ENCODE measurements at places on chromosomes 12 and 14.

DNA sequence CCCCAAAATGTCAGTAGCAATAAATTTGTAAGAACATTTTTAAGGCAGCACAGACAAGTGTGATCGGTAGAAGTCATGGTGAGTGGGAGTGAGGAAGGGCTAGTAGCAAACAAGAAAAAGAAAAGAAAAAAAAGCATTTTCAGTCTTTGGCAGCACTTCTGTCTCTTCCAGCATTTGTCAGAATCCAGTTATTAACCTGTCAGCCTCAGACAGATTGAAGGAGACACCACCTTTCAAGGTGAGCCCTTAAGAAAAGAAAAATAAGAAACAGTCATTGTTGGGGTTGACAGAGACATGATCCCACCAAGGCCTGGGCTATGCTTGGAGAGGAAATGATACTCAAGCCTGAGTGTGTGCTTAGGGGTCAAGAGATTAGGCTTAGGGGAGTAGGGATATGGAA is 947.4 kb downstream of the NRXN3 start:
- no peak for DNase-seq

DNA sequence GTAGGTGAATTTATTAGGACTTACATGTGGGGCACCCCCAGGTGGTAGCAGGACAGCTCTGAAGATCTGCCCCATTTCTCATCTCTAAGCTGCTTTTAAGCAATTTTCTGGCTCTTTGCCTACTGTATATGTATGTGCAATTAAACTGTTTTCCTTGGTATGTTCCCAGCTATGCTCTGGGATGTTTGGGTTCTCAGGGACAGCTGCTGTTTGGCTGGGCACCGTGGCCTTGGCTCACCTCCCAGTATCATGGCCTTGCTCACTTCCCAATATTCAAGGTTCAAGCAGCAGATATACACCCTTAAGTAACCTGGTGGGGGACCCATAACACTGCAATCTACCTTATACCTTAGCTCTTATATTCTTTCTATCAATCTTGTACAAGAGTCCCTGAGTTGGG is 53.7 kb upstream of the KITLG start:
- DNase-seq, result no peak

DNA sequence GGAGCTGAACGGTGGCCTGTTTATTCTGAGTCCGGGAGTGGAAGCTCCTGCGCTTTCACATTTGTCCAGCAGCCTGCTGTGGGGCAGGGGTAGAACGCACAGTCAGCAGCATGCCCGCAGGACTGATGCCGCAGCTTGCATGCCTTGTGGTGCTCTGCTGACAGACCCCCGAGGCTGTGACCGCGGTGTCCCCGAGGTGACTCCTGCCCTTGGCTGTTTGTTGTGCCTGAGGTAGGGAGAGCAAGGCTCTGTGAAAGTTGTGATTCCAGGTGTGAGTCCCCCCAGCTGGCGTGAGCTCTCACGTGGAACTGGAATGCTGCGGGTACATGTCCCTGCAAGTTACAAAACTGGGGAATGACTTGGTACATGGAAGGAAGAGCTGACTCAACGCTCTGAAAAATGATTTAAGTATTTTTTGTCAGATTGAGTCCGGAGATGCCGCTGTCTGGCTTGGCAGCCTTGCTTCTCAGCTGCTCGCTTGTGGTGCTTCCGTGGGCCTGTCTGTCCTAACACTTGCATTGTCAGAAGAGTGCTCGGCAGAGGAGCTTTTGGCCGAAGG is 18.1 kb downstream of the MLXIP start:
- DNase-seq, result no peak

DNA sequence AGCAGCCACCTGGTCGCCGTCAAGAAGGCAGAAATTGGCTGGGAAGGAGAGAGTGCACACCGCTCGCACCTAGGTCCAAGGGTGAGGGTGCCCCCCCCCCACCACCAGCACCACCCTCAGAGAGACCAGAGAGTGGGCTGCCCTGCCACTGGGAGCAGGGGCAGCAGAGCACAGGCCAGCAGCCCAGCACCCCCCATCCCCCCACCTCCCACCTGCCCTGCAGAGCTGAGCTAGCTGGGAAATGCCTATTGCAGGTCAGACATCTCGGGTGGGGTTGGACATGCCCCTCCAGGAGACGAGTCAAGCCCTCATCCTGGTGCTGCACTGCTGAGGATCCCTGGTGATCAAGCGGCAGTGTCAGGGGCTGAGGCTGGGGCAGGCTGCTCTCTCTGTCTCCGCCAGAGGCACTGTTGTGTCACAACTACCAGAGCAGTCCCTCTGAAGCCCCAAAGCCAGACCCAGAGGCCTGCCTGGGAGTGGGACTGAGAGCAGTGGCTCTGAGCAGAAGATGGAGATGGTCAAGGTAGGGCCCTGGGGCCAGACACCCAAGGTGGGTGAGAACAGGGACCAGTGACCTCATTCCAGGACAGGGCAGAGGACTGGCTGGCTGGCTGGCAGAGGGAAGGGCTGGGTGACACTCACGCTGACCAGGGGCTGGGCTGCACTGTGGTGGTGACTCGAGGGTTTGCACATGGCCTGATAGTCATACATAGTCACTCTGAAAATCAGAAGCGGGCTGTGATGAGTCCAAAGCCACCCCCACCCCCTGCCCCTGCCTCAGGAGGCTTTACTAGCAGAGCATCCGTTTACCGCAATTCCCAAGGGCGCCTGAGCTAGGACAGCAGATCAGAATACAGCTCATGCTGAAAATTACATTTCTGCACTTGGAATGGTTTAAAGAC is 19.7 kb upstream of the LRTM2 start:
- DNase-seq, result peak; percentile 89

- no peak for DNase-seq
These were observed 61.7 kb upstream of the RFLNA start for GRCh38 chr12:124233041-124233796.

- DNase-seq, result no peak
These were observed 814 bp downstream of the RAB2B start for GRCh38 chr14:21475767-21476522.

DNA sequence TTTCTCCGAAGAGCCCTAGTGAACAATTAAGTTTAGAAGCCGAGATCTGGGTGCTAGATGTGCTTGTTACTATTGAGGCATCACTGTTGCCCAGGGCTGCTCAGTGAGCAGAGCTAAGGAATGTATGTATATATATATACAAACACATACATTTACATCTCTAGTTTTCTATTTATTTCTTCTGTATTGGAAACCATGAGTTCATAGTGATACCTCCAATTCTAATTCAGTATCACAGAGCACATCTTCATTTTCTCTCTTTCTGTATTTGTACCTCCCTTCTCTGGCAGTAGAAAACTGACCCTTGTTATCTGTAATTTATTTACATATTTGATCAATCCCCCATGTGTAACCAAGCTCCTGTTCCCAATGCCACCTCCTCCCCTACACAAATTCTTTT is 40.7 kb upstream of the FUT8 start:
- DNase-seq, result no peak

- DNase-seq, result no peak
These were observed 18.0 kb upstream of the YARS2 start for GRCh38 chr12:32773691-32774090.

DNA sequence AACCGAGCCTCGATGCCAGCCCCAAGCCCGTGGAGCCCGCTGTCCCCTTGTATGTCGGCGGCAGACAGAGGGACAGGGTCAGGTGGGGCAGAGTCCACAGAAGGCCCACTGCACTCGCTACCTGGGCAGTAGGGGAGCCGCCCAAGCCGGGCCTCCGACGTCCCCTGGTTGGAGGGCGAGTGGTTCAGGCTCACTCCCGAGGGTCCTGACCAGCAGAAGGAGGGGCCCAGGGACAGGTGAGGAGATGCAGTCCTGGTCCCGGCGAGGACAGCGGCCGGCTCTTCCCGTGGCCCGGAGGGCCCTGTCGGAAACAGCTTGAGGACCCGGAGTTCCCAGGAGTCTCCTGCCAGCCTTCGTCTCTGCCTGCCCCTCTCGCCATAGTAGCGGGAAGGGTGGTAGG is 216.7 kb upstream of the SFSWAP start:
- DNase-seq, result no peak

DNA sequence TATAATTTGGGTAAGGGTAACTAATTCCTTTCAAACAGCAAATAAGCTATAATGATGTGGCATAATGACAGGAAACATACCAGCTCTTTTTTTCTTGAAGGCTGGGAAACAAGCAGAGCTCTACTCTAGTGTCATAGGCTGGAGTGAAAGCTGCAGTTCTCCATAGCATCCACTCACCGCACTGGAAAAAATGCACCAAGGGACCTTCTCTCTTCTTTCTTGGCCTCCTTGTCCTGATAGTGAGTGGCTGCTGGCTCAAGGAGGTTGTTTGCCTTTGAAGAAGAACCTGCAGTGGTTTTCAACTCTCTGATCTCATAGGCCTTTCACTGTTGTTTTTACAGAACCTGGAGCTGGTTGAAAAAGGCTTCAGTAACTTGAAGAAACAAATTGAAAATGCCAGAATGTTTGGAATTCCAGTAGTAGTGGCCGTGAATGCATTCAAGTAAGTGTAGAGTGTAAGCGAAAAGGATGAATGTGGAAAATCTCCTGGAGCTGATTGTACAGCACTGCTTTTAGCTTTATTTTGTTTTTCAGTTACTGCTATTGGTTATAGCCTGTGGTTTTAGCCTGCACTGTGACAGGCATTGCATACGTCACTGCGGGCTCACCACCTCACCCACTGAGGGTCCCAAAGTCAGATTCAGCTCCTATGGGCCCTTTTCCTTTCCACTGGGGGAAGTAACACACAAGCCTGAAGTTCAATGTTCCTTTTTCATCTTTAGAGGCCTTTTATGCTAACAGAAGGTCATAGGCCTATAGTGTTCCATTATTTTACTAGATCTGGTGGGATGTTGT is 17.2 kb upstream of the AKAP5 start:
- no peak for DNase-seq

- DNase-seq, result no peak
These were observed 40.0 kb downstream of the FRS2 start for GRCh38 chr12:69509904-69510827.

GRCh38 chr12:78470354-78471195 is 394.0 kb upstream of the SYT1 start:
- DNase-seq, result peak; percentile 42

DNA sequence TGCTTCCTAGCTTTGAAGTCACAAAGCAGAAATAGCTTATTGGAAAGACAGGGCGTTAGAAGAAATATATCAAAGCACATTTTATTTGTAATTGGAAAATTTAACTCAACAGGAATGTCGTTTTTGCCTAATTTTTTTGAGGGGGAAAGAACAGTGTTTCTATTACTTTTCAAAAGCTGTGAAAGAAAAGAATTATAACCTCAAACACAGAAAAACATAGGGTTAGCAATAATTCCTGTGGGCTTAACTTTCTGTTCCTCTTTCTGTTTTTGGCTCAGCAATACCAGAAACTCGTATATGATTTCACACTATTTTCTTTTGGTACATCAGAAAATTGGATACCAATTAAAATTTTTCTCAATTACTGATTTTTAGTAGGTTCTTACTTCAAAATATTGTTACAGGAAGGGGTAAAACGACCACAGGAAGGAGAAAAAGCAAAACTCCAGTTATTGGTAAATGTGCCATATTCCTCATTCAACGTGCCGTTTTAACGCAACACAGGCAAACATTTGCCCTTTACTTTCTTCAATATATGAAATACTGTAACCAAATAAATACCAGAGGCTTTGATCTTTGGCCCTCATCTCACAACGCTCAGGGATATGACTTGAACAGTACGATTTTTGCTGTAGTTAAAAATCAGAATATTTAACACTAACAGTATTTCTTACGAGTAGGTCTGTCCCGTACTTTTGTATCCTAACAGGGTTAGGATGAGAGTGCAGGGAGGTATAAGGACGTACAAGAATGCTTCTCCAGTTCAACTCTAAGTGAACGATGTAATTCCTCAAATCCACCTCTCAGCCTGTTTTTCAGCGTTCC is 1.3 kb upstream of the RNU6-7 start:
- DNase-seq, result no peak

GRCh38 chr14:92847278-92847677 is 53.2 kb downstream of the GOLGA5 start:
- DNase-seq, result no peak

DNA sequence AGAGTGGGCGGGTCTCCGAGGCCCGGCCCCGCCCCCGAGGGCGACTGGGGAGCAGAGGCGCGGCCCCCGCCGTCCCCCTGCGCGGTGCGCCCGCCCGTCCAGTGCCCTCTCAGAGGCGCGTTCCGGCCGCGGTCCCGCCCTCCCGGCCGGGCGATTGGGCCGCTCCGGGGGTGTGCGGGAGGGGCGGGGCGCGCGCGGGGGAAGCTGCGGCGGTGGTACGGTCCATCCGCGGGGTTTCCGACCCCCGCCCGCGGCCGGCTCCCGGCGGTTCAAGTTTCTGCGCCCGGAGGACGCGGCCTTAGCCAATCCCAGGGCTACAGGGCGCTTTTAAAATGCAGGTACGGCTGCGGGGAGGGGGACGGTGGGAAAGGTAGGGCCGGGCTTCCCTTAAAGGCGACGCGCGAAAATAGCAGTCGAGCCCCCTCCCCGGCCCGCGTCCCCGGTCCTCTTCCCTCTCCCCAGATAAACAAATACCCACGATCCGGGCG is 315 bp upstream of the CCDC85C start:
- DNase-seq, result peak; percentile 96

- no peak for DNase-seq
These were observed 8.0 kb downstream of the GSG1 start for GRCh38 chr12:13095266-13095995.

- DNase-seq, result no peak
These were observed 209.7 kb downstream of the PRKD1 start for GRCh38 chr14:29717901-29718300.

- no peak for DNase-seq
These were observed 8.7 kb upstream of the FBXO33 start for GRCh38 chr14:39440975-39441374.

DNA sequence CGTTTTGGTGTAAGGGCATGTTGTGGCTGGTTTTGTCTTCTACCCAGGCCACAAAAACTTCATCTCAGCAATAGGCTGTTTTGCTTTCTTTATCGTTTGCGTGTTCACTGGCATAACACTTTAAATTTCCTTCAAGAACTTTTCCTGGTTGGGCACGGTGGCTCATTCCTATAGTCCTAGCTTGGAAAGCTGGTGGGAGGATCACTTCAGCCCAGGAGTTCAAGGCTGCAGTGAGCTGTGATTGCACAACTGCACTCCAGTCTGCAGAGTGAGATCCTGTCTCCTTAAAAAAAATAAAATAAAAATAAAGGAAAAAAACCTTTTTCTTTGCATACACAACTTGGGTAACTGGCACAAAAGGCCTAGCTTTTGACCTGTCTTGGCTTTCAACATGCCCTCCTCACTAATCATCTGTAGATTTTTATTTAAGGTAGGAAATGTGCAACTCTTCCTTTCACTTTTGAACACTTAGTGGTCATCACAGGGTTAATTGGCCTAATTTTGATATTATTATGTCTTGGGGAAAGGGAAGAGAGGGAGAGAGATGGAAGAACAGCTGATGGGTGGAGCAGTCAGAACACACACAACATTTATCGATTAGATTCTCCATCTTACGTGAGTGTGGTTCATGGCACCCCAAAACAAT is 78.9 kb upstream of the PSMA6 start:
- DNase-seq, result no peak

- DNase-seq, result no peak
These were observed 54.6 kb downstream of the TTC8 start for GRCh38 chr14:88879022-88879421.

All from NCI-H1694 (cell line).